T-helper 22 cell (primary cell): ENCODE measurements at places on chromosomes 16 and 17.

- no peak for DNase-seq
Measured at GRCh38 chr17:66950886-66951604, 13.5 kb upstream of the CACNG4 start.

DNA sequence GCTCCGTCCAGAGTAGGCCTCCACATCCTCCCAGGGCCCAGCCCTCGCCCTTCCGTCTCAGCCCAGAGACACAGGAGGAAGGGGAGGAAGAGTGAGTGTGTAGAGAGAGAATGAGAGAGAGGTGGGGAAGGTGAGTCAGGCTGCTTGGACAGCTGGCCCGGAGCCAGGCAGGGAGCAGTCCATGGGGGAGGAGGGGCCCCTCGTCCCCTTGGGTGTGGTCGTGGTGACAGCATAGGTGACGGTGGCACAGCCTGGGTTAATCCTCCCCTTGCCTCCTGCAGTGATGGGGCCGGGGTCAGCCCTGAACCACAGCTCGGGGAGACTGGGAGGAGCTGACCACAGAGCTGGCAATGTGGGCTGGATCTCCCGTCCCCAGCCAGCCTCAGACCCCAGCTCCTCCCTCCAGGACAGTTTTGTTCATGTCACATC, 36.5 kb downstream of the FA2H start:
- no peak for DNase-seq

- no peak for DNase-seq
Measured at GRCh38 chr16:14562691-14563491, 67.2 kb downstream of the PARN start.

- DNase-seq, result no peak
Measured at GRCh38 chr17:68185820-68186219, 62.0 kb upstream of the AMZ2 start.

- no peak for DNase-seq
Measured at GRCh38 chr16:72560617-72561016, 388.7 kb upstream of the PMFBP1 start.

- no peak for DNase-seq
Measured at GRCh38 chr17:18181358-18181757, 2.3 kb upstream of the ALKBH5 start.

- DNase-seq, result no peak
Measured at GRCh38 chr16:30808146-30808545, 21.1 kb upstream of the ZNF629 start.

- no peak for DNase-seq
Measured at GRCh38 chr17:7716901-7717755, at the start of gene DNAH2. DNAH2 (plus strand) TSS chr17:7717744; CDS start chr17:7719735, 1,991 bp downstream.

DNA sequence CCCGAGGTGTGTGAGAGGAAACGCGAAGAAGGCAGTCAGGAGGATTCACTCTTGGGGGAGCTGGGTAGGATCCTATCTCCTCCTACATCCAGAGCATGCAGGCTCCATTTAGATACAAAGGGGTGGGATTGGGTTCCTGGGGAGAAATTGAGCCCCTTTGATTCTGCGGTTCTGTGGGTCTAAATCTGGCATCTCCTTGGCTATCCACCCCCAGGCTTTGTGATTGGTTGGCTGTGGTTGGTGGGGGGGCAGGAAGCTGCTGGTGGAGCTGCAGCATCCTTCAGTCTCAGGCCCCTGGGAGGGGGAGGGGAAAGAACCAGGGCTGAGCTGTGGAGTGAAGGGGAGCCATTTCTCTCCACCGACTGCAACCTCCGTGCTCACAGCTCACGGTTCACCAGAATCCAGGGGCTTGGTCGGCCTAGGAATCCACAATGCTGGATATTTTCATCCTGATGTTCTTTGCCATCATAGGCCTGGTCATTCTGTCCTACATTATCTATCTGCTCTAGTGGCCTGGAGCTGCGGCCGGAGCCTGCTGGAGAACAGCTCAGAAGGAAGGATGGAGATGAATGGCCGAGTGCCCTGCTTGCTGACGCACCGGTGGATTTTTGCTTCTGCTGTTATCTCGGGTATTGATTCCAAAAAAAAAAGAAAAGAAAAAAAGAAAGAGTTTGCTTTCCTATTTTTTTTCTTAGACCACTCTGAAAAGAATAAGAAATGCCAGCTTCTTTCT, at the start of gene LASP1NB:
Gene LASP1NB (plus strand): TSS at position 352 of the 733 bp plus-strand sequence.
- no peak for DNase-seq

DNA sequence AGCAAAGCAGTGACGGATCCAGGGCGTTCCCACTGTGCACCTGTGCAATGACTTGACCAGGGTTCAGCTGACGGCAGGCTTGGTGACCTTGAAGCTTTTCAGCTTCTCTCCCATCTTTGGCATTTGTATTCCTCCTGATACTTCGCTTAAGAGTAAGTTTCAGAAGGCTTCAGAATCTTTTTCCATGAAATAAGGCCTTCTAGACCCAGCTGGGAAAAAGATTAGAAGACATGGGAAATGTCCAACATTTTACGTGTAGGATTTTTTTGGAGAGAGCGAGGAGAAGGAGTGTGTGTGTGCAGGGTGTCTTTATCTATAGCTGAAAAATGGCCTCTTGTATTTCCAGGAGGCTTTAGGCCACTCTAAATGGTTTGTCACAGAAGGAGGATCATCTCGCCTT, 104.1 kb downstream of the BANP start:
- no peak for DNase-seq

DNA sequence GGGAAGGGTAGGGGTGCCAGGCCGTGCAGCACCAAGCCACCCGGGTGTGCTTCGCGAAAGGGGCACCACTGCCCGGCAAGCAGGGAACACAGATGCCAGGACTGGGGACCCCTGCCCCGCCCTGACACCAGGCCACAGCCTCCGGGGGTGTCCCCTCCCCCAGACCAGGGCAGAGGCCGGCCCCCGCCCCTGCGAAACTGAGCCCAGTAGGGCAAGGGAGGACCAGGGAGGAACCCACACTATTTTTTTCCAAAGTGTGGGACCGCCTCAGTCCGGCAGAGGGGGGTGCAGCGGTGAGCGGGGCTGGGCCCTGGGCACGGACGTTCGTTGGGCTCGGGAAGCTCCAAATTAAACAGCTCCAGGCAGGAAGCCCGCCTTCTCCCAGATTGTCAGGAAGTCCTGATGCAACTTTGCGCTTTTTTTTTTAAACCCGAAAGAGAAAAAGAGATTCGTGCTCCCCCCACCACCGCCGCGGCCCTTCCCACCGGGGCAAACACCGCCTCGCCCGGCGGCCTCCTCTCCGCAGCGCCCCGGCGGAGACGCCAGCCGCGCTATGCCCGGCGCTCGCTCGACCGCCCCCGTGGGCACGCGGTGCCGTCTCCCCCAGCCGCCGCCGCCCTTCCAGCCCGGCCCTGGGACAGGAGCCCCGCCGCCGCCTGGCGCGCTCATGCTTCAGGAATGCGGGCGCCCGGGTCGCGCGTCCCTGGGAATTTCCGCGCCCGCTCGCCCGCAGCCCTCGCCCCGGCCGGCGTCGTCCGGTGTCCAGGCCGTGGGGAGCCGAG, 755 bp downstream of the PIEZO1 start:
- no peak for DNase-seq

GRCh38 chr17:20206068-20206467, 196.9 kb downstream of the SPECC1 start:
- no peak for DNase-seq

GRCh38 chr17:69913616-69914015, 161.4 kb upstream of the KCNJ16 start:
- DNase-seq, result no peak

GRCh38 chr17:48254896-48255295, 147.3 kb downstream of the SNX11 start:
- no peak for DNase-seq

GRCh38 chr17:68532826-68533225, 20.6 kb downstream of the PRKAR1A start:
- no peak for DNase-seq
